ENCODE measurements at places on chromosomes 1 and 21.
A peak's percentile ranks its signal among the peaks of the same experiment; 100 is the strongest.

- no peak for DNase-seq
Observed at GRCh38 chr1:229138058-229138457, 132.9 kb upstream of the RAB4A start.

DNA sequence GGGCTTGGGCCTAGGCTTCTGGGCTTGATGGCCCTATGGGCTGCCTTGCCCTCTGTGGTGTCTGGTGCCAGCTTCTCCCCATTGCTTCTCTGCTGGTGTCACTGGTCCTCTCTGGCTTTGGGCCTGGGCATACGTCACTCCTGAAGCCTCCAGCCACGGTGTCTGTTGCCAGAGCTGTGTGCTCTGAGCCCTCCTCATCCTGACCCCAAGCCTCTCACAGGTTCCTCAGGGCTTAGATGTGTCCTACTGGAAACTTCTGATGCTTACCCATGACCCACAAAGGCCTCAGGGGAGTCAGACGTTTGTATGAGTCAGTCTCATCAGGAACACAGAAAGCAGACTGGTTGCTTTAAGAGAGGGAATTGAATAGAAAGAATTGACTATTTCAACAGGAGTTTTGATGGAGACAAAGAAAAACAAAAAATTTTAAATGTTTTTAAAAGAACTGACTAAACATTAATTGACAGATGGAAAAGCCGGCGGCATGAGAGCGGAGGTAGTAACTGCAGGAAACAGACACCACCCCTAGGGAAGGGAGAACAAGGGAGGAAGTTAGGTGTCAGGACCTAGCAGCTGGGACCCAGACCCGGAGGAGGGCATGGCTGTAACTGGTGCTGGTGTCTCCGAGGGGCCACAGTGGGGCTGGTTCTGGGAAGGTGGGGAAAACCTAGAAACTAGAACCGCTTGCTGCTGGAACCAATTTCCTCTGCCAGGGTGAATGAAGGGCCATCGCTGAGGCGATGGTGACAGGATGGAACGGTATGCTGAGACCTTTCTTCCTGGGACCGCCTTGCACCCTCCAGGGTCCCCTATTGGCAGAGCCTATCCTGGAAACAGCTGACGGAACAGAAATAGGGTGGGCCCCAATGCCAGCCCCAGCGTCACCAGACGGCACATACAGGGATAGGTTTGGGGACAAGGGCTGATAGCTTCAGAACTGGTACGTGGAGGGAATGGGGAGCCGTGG, 40.0 kb upstream of the CITED4 start:
- DNase-seq: no peak

GRCh38 chr21:37749132-37749531, 167.1 kb downstream of the KCNJ6 start:
- no peak for DNase-seq

DNA sequence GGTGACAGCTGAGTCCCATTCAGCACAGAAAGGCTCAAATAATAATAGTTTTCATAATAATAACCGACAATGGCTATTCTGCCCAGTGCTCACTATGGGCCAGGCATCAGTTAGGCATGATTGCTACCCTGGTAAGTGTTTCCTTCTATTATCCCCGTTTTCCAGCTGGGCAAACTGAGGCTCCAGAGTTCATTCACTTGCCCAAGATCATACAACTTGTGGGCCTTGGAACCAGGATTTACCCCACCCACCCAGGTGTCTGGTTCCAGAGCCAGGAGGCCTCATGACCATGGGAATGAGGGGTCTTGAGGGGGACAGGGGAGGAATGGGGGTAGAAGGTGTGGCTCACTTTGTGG, 518 bp downstream of the PLOD1 start:
- no peak for DNase-seq

GRCh38 chr1:208069908-208070307, 159.0 kb upstream of the CD34 start:
- DNase-seq: no peak

GRCh38 chr1:175155936-175156335, 36.6 kb downstream of the KIAA0040 start:
- no peak for DNase-seq

- no peak for DNase-seq
Observed at GRCh38 chr21:45278156-45278911, 9.4 kb downstream of the POFUT2 start.

DNA sequence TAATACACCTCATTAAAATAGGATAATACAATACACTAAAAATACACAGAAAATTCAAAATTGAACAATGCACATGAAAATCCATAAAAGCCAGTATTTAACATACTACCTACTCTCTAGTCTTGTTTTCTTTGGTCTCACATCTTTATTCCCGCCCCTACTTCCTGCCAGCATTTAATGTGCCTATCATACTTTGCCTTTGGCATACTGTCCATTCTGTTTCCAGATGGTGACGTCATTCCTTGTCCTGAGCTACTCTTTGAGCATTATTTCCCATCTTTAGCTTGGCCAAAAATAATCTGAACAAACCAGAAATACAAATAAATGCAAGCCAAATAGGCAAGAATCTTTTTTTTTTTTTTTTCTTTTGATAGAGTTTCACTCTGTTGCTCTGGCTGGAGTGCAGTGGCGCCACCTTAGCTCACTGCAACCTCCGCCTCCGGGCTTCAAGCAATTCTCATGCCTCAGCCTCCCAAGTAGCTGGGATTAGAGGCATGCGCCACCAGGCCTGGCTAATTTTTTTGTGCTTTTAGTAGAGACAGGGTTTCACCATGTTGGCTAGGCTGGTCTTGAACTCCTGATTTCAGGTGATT, 4.4 kb downstream of the HFM1 start:
- peak; percentile 45 for DNase-seq

- no peak for DNase-seq
Observed at GRCh38 chr1:199042193-199042592, 403.4 kb downstream of the PTPRC start.

- DNase-seq: no peak
Observed at GRCh38 chr1:155324717-155325602, 4.3 kb downstream of the RUSC1 start.

GRCh38 chr1:211501711-211502400, 9.9 kb upstream of the RD3 start:
- DNase-seq: no peak

GRCh38 chr1:4597020-4597419, 57.4 kb upstream of the AJAP1 start:
- no peak for DNase-seq

DNA sequence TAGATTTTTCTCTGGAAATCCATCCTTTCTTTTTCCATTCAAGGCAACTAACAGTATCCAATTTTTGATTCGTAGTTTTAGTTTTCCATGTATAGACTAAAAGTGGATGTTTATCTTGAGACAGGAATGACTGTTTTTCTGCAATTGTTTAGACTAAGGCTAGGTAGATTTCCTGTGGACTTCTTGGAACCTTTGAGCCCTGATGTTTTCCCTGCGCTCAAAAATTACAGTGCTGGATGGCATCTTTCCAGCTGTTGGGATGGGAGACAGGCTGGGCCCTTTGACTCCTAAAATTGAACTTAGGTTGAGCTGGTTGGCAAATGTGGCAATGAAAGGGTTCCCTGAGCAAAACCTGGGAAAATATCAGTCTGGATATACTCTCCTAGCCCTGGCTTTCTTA, 180.4 kb downstream of the DHRS3 start:
- DNase-seq: no peak

- DNase-seq: no peak
Observed at GRCh38 chr1:74652711-74653139, 20.9 kb downstream of the ERICH3 start.

GRCh38 chr21:14751602-14752344, 205.7 kb upstream of the SAMSN1 start:
- no peak for DNase-seq

DNA sequence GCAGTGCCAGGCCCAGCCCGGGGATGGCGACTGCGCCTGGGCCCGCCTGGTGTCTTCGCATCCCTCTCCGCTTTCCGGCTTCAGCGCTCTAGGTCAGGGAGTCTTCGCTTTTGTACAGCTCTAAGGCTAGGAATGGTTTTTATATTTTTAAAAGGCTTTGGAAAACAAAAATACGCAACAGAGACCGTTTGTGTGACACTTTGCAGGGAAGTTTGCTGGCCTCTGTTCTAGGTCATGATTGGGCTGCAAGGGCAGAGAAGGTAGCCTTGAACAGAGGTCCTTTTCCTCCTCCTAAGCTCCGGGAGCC, 719 bp downstream of the SOD1 start:
- DNase-seq: no peak

DNA sequence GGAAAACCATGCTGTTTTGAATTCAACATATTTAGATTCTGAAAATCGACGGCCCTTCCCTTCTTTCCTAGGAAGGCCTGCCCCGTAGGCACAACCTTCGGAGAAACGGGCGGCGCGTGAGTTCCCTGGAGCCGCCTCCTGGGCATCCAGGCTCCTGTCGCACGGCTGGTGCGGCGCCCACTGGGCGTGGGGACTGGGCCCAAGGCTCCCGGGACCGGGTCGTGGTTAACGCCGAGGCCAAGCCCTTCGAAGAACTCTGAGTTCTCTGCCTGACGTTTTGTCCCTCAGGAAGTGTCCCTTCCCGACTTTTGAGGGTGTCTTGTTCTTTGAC, 19.2 kb upstream of the TBX15 start:
- DNase-seq: no peak

DNA sequence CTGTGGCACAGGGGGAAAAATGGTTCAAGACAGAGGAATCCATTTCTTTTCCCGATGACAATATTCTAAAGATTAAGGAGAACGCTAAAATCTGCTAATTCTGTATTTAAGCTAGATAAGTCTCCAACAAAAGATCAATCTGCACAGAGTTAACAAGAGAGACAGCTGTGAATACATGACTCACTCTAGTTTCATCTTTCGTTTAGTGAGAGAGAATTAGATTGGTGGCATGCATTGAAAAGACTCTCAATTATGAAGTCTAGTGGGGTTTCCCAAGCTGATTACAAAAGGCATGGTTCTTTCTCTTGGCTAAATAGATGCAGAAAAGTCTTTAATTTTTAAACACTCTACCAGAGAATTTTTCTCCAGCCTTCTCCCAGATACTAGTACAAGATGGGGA, 34.4 kb downstream of the CAPN9 start:
- no peak for DNase-seq

DNA sequence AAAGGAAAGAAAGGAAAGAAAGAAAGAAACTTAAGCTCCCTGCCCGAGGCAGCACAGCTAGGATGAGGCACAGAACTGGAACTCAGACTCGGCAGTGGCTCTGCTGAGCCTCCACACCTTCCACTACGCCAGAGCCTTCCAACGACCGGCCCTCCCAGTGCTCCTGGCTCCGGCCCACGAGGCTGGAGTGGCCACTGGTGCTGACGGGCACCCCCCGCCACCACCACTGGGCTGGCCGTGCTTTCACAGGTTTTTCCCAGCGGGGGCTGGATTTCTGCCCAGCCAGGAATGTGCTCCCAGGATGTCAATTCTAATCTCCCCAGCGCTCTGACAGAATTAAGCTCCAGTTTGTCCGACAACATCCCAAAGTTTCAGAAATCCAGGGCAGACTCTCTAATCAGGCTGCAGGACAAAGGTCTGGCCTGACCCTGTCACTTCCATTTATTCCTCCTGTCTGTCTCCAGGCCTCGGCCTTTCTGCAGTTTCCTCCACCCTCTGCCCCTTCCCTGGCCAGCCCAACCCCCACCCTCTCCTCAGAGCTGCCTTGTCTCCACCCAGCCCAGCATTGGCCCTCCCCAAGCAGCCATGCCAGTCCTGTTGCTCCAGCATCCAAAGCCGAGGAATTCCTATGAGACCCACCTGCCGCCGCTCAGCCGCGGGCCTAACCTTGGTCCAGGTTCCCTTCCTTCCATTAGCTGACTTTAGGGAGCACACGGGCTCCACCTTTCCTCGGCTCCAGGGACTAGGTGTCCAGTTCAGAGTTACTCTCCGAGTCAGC, 81.9 kb downstream of the CASZ1 start:
- DNase-seq: no peak

GRCh38 chr21:16406355-16406754, 676.6 kb downstream of the USP25 start:
- DNase-seq: no peak

All from NCI-H2029 (cell line).